HCT116 (cell line): ENCODE measurements at places on chromosomes 6 and 20.

DNA sequence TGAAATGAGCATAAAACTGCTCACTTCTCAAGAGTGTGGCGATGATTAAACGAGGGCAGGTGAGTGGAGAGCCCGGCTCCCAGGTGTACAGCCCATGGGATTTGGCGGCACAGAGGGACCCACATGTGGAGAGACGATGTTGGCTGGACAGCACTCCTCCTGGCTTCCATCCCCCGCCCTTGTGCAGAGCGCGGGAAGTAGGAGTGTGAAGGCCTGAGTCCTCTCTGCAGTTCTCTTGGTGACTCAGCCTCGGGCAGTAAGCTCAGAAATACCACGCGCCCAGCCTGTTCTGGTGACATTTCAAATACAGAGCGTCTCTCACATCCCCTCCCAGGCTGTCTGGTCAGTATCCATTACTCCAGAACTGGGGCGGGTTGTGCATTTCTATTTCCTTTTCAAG, 94.2 kb upstream of the SRSF6 start:
- DNase-seq, result no peak

- DNase-seq, result no peak
These were observed 6.6 kb upstream of the SERPINB9 start for GRCh38 chr6:2909718-2910117.

DNA sequence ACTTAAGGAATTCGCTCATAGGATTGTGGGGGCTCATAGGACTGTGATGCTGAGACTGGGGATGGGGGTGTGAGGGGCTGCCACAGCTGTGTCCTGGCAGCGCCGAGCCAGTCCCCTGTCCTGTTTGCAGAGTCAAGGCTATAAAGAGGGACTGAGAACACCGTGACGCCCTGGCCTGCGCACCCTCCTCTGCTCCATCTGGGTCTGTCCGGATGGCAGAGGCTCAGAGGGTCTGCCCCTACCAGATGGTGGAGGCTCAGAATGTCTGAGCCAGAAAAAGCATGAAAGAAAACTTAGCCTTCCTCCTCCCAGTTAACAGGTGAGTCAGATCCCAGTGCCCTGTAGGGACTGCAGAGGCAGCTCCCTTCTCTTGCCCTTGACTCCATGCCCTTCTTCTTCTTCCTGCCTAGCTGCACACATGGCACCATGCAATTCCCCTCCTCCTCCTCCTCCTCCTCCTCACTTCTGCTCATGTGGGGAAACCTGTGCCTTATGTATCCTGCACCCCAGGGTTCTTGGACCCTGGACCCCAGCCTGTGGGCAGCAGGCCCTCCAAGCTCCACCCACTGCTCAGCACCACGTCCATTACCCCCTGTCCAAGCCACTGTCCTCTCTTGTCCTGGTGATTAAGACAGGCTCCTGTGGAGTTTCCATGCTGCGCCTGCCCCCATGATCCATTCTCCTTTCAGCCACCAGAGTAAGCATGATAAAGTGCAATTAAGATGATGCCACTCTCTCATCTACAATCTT, 410.0 kb upstream of the SULF2 start:
- DNase-seq, result no peak

DNA sequence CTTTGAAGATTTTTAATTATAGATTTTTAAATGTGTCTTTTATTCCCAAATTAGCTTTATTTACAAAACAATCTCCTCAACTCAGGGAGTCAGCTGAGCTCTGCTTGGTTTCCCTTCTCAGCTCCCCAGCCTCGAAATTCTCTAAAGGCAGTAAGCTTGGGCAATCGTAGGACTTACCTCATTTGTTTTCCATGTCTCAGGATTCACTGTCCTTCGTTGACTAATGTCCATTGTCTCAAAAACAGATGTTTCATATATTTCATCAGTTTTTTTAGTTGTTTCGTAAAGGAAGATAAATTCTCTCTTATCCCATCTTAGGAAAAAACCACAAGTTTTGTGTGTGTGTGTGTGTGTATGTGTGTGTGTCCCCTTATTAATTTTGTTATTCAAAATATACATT, 102.2 kb upstream of the ADGRF1 start:
- no peak for DNase-seq

- no peak for DNase-seq
These were observed 95.6 kb downstream of the SYCP2 start for GRCh38 chr20:59837623-59838394.

DNA sequence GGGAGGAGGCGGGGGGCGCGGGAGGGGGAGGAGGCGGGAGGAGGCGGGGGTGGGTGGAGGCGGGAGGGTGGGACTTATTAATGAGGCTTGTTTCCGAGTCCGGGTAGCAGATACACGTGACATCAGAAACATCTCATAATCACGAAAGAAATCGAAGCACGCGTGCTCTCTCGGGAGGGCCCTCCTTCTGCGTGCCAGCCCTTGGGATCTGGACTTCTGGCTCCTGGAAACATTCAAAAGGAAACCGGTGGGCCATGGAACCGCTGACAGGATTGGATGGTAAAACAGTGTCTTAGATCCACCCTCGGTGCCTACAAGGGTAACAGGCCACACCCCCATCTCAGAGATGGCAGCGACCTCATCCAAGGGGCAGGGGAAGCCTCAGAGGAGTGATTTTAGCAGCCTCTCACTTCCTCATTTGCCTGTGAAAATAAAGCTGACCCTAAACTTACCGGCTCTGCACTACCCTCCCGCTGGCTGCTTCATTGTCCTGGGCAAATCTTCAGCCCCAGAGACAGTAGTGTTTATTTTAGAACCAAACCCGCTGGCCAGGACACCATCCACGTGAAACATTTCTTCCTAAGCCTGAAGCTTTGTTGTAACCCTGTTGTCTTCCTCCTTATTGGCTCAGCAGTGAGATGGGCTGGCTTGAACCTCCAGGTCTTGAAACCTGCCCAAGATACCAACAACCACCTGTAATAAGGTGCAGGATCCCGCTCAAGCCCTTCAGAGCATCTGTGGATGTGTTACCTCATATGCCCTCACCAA, 97.5 kb downstream of the PSMG4 start:
- DNase-seq, result peak; percentile 44

DNA sequence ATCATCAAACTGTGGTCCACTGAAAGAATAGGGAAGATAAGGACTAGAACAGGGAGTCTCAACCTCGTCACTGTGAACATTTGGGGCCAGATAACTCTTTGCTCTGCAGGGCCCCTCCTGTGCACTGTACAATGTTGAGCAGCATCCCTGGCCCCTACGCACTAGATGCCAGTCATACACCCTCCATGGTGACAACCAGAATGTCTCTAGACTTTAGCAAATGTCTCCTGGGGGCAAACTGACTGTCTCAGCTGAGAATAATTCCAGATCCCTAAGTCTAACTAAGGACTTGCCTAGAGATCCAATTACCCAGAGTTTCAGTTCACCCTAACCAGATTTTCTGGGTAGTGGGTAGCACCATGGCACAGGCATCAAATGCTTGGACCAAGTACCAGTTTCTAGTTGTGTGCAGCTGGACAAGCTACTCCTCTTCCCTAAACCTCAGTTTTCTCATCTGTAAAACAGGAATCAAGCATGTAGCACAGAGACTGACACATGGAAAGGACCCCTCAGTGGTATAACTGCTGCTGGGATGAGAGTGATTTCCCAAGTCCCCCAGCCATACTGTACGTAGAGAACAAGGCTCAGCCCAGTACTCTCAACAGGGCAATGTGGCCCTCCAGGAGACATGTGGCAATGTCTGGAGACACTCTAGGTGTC, 87.0 kb upstream of the NFATC2 start:
- DNase-seq, result no peak
